ENCODE measurements at places on chromosomes 1 and 21.

DNA sequence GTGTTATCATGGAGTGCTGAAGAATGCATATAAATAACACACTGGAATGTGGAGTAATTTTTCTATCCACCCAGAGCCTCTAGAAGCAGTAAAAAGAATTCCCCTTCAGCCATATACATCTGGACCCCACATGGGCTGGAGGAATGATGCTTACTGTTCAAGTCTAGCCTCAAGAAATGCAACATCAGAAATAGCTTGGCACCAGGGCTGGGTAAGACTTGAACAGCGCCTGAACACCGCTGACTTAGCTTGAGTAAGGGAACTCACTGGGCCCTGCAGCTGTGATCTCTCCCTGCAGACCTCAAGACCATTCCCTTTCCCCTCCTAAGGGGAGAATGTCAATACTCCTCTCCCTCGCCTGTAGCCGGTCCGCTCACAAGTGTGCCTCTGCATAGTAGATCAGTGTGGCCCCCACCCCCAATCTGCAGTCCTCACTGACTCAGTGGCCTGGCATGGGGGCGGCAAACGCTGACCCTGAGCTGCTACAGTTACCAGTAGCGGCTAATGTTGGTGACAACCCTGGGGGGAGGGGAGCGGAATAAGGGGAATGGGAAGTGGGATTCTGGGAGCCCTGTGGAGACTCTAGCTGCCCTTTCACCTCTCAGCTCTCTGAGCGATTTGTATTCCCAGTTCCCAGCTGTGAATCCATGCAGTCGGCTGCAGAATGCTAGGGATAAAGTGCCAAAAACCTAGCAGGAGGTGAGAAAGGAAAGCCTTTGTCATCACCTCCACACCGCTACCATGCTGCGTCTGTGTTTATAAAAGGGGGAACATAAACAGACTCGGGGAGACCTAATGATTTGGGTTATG lies 483.9 kb downstream of the DISC1 start:
- DNase-seq = no peak

- no peak for DNase-seq
Observed at GRCh38 chr1:167423684-167424619, 94.4 kb downstream of the CD247 start.

DNA sequence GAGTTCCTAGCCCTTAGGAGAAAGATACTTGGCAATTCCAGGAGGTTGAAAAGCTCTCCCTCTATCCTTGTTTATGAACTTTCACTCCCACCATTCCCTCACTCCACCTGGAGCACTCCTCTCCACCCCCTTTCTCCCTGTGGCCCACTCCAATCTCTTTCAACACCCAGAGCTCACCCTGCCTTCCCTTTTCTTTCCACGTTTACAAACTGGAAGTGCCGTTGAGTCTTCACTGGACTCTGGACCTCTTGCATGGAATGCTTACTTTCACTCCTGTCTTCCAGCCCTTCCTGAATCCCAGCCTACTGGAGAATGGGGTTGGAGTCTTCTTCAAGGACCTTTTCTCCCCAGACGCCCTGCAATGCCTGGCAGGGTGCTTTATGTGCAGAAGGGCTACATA lies 198.5 kb downstream of the RHOU start:
- no peak for DNase-seq

GRCh38 chr1:246434335-246434734 lies 72.7 kb downstream of the SMYD3 start:
- no peak for DNase-seq

DNA sequence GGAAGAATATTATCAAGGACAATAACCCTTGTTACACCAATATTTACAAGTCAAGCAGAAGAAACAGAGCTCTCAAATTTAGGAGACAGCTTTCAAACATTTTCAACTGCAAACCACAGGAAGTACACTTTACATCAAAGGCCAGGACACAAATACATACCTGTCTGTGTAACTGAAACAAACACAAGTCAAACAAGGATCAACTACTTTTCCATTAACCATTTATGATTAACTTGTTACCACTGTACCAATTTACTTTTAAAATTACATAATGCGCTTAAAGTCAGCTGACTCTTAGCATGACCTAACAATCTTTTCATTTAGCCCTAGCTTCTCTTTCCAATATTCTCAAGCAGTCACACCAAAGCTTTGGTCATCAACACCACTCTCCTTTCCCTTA lies 43.5 kb downstream of the TRIM33 start:
- no peak for DNase-seq

DNA sequence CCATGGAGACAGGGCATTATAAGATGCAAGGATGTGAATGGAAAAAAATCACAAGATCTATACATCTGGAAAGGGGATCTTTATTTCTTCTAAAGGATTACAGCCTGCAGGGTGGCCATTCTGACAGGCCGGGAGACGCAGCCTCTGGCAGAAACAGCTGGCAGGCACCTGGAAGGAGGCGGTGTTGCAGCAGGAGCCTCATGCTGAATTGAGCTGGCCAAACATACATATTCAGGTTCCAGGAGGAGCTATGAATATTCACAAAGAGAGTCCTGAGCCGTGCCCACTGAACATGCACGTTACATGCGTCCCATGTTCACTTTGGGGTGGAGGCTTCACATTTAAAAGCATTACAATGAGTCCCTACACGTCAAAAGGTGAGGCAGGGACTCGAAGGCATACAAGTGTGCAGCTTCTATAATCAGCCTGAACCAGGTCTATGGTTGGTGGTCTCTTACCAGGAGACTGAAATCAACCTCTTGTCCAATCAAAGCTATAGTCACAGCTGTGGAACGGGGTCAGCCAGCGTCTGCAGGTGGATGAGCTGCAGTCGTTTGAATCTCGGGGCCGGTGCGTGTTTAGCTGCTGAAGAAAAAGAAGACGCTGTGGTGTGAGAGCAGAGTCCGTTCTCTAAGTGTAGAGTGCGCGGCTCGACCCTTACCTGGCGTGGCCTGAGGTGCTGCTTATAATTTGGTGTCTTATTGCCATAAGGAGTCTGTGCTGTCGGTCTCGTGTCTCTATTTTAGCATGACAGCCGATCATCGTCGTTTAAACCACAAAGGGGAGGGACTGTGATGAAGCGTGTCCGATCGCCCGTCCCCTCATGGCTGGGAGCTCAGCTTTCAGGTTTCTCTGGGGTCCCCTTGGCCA lies 183.0 kb downstream of the ETS2 start:
- no peak for DNase-seq

GRCh38 chr1:43548285-43549271 lies 17.9 kb downstream of the PTPRF start:
- no peak for DNase-seq

DNA sequence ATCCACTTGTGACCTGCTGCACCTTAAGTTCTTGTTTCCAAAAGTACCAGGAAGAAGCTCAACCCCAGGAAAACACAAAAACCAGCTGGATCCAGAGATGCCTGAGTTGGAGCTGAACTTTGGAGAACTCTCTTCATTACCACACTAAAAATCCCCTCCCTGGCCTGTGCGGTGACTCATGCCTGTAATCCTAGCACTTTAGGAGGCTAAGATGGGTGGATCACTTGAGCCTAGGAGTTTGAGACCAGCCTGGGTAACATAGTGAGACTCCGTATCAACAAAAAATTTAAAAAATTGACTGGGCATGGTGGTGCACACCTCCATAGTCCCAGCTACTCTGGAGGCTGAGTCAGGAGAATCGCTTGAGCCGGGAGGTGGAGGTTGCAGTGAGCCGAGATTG lies 6.2 kb downstream of the MAP1LC3C start:
- no peak for DNase-seq

DNA sequence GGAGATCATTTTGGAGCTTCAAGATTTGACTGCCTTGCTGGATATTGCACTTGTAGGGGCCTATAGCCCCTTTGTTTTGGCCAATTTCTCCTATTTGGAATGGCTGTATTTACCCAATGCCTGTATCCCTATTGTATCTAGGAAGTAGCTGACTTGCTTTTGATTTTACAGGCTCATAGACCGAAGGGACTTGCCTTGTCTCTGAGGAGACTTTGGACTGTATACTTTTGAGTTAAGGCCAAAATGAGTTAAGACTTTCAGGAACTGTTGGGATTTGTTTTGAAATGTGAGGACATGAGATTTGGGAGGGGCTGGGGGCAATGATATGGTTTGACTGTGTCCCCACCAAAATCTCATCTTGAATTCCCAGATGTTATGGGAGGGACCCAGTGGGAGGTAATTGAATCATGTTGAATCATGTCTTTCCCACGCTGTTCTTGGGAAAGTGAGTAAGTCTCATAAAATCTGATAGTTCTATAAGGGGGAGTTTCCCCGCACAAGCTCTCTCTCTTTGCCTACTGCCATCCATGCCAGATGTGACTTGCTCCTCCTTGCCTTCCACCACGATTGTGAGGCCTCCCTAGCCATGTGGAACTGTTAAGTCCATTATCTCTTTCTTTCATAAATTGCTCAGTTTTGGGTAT lies 276.1 kb downstream of the LMX1A start:
- DNase-seq = no peak

GRCh38 chr1:244162786-244163530 lies 111.9 kb downstream of the ZBTB18 start:
- DNase-seq = no peak

GRCh38 chr21:28828021-28828420 lies 164.7 kb downstream of the LTN1 start:
- no peak for DNase-seq

DNA sequence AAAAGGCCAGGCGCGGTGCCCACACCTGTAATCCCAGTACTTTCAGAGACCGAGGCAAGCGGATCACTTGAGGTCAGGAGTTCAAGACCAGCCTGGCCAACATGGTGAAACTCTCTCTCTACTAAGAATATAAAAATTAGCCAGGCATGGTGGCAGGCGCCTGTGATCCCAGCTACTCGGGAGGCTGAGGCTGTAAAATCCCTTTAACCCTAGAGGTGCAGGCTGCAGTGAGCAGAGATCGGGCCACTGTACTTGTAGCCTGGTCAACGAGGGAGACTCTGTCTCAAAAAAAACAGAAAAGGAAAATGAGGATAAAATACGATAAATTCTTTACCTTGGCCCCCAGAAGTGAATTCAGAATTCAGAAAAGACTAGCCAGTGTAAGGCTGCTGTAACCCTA lies 1.6 kb downstream of the TMEM50B start:
- no peak for DNase-seq

DNA sequence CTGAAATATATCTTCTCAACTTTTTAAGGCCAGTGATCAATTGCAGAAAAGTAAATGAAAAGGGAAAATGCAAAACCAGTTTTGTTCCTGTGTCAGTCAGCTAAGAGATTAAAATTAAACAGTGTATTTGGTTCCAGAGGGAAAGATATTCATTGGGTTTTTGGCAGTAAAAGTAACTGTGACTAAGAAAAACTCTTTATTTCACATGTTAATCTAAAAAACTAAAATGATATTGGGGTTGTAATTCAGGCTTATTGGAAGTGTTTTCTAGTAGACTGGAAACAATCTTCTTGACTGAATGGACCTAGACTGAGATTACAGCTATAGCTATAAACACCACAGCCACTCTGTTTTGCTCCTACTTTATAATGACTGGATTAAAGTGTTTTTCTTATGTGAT lies 413.9 kb downstream of the ADGRL2 start:
- DNase-seq = no peak

GRCh38 chr1:117032681-117033539 lies 27.2 kb upstream of the TTF2 start:
- DNase-seq = no peak

- DNase-seq = no peak
Observed at GRCh38 chr1:86487131-86487810, 18.5 kb downstream of the CLCA1 start.

GRCh38 chr1:57295326-57295725 lies 128.5 kb downstream of the DAB1 start:
- DNase-seq = no peak

DNA sequence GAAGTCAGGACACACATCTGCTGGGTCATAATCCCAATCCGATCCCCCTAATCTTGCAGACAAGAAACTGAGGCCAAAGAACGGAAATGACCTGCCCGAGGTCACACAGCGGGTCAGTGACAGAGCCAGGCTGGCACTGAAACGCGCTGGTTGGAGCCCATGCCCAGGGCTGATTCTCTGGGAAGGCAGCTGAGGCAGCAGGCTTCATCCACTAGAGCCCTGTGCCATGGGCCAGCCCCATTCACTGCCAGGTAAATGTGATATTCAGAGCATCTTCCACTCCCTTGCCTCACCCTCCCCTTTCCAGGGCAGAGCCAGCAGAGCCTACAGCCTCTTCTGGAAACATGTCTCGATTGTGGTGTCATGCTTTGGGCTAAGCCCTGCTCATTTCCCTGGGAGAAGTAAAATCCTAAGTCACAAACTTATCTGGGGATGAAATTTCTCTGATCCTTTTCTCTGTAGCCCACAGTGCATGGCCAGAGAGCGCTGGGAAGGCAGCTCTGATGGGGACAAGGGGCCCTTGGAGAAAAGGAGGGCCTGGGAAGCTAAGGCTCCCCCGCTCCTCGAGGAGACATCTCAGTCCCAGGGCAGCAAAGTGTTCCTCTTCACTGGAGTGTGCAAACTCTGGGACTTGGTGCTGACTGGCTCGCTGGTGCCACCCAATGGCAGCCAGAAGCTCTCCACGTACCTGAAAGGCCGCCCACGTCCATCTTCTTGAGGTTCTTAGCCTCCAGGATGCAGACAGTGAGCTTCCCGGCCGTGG lies 110.4 kb downstream of the SYT2 start:
- no peak for DNase-seq

GRCh38 chr1:160226623-160227022 lies 21.4 kb downstream of the PEA15 start:
- no peak for DNase-seq

- DNase-seq = no peak
Observed at GRCh38 chr1:231138236-231138635, 23.6 kb upstream of the TRIM67 start.

- no peak for DNase-seq
Observed at GRCh38 chr1:235942625-235942934, 75.9 kb upstream of the LYST start.

GRCh38 chr1:200905411-200906052 lies 10.8 kb downstream of the INAVA start:
- no peak for DNase-seq

GRCh38 chr1:40930174-40930964 lies 49.1 kb upstream of the CTPS1 start:
- no peak for DNase-seq

DNA sequence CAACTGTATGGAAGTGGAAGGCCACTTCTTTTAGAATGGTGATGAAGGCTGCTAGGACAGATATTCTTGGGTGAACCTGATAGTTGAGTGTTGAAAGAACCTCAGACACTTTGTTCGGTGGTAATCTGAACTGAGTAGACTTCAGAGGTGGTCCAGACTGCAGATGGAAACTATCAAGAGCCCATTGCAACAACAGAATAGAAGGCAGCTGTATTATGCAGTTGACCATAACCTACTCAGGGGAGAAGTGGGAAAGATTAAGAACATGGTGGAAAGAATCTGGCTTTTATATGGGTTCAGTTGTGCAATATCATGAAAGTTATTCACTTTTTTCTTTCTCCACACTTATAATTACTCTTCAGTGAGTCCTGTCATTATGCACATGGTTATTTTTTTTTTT lies 194.0 kb downstream of the KCNK2 start:
- DNase-seq = no peak

GRCh38 chr1:104629589-104629988 lies 879.9 kb downstream of the AMY1C start:
- no peak for DNase-seq

DNA sequence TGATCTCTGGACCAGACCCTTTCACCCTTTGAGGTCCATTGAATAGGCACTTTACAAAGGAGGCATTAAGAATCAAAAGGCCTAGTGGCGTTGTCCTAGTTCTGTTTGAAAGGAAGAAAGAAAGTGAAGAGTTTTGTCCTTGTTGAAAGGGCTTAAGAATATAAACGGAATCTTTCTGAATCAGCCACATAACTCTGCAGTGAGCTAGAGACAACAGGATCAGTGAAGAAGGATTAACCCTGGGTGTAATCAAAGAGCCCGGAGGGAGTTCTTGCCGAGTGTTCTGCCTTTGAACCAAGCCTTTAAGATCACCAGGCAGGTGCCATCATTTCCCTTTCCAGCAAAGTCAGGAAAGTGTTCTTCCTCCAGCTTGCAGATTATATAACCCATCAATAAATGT lies 54.8 kb upstream of the CNTN2 start:
- DNase-seq = no peak

All from SW 1271 (cell line).